ENCODE measurements at places on chromosomes 12 and 14.

GRCh38 chr14:66011855-66012254 lies 474.3 kb upstream of the CCDC196 start:
- DNase-seq = no peak

DNA sequence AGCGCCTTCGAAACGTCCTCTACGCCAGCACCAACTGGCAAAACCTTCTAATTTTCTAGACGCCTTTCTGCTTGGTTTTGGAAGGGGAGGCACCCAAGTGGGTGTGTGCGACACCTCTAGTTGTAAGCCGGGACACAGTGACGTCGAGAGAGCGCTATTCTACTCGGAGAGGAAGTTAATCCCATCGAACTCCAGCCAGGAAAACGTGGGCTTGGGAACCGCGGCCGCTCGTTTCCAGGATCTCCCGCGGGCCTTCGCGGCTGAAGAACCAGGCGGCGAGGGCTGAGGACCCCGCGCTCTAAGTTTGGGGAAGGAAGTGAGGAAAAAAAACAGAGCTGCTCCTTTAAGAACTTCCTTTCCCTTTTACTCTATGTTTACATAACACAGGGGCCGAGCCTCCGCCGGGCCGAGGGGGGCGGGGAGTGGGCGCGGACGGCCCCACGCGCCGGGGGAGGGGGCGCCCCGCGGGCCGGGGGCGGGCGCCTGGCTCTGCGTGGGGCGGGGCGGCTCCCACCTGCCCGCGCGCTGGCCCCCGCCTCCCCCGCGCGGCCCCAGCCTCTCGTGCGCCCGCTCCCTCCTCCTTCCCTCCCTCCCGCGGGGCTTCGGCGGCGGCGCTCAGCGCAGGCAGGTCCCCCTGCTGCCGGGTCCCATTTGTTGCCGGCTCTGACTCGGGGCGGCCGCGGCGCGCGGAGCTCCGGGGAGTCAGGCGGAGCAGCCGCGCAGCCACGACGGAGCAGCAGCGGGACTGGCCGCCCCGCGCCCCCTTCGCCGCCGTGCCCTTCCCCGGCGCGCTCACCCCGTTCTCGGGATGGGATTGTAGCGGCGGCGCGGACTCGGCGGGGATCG lies at the start of gene PELI2:
PELI2 (plus strand) TSS at position 647 of the 846 bp plus-strand sequence. CDS start 250 bp downstream, outside the sequence.
- peak; percentile 80 for DNase-seq

- DNase-seq = peak; percentile 40
Measured at GRCh38 chr14:21070610-21071224, 613 bp downstream of the ARHGEF40 start.

DNA sequence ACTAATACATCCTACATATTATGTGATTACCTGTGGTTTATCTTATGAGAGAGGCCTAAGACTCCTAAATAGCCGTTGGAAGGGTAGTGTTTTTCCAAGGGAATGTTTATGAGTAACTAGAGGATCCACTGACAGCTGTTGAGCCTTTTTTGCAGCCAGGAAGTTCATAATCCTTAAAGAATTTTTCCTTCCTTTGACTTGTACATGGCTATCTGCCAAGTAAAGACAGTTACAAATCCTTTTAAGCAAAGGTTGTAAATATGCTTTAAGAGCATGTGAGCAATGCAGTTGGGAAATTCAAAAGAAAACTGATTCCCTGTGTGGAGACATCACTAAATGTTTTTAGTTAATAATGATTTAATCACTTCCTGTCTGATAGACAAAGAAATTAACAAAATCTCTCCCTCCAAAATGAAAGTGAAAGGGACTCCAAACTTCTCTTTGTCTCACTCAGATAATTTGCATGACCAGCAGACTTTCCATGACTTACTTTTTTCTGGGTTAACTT lies 333.8 kb downstream of the PDZRN4 start:
- DNase-seq = no peak

DNA sequence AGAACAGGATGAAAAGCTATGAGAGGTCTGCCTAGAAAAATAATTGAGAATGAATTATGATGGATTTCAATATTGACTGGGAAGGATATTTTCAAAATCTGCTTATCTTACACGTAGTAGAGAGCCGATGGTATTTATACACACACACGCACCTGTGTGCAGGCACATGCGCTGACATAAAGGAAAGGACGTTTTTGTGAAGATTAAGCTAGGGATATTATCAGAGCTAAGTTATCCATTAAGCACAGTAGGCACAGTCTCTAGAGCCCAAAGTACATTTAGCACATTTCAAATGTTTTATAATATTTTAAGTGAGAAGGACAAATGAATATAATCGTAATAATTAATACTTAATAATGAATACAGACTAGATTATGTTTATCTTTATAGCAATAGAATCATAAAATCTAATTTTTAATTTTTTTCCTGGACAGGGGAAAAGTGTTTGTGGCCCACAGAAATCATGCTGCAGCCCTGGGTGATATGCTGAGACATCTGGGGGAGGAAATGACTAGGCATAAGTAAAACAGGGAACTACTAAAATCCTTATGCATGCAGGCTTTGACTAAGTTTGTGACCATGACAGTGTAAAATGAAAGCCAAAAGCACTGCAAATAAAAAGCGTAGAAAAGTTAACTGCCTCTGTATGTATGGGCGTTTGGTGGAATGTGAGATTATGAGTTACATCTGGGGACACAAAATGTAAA lies 146.1 kb downstream of the KITLG start:
- no peak for DNase-seq

DNA sequence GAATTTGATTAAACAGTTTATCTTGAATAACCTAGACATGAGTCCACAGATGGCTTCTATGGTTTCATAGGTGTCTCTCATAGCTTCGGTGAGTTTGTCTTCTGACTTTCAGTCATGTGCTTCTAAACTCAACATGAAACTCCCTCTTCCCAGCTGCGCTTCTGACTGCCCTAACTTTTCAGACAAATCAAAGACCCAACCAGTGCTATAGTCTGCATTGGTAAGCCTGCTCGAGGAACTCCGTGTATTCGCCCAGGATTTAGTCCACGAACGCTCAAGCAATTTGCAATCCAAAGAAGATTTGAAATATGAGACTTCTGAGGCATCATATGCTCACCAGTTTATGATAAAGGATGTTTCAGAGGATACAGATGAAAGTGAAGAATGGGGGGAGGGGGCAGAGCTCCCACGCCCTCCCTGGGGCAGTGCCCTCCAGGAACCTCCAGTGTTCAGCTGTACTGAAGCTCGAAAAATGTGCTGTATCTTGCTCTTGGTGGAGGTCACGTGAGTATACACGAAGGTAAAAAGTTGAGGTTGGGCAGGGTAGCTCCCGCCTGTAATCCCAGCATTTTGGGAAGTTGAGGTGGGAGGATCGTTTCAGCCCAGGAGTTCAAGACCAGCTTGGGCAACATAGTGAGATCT lies 5.2 kb upstream of the RILPL2 start:
- no peak for DNase-seq

DNA sequence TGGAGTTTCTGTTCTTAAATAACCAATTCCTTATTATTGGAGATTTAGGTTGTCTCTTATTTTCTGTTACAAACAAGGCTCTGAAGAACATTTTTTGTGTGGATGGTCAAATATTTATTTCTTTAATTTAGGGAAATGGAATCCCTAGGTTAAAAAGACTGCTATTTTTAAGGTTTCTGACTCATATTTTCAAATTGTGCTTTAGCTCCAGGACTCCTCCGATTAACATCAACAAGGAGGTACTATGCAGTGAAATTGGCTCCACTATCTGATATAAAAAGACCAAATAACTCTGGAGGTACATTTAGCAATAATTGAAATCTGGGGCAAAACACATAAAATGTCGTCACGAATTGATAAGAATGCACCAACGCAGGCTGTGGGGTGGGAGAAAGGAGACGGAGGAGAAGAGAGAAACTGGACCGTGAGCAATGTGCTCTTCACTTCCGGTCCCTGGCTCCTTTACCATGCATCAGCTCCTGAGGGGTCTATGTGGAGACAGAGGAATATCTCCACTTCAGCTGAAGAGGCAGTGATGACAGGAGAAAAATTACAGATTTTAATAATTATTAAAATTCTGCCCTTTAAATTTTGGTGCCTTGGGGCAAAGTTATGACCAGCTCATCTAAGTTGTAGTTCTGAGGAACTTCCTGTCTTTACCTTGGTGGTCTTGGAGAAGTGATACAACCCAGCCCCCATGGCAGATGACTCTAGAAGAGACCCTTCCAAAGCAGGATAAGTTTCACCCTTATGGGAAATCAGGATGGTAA lies 90.2 kb upstream of the BTG1 start:
- DNase-seq = no peak

- no peak for DNase-seq
Measured at GRCh38 chr12:3137268-3137781, 60.1 kb downstream of the TSPAN9 start.

GRCh38 chr14:56172571-56172971 lies 54.4 kb downstream of the PELI2 start:
- DNase-seq = no peak

DNA sequence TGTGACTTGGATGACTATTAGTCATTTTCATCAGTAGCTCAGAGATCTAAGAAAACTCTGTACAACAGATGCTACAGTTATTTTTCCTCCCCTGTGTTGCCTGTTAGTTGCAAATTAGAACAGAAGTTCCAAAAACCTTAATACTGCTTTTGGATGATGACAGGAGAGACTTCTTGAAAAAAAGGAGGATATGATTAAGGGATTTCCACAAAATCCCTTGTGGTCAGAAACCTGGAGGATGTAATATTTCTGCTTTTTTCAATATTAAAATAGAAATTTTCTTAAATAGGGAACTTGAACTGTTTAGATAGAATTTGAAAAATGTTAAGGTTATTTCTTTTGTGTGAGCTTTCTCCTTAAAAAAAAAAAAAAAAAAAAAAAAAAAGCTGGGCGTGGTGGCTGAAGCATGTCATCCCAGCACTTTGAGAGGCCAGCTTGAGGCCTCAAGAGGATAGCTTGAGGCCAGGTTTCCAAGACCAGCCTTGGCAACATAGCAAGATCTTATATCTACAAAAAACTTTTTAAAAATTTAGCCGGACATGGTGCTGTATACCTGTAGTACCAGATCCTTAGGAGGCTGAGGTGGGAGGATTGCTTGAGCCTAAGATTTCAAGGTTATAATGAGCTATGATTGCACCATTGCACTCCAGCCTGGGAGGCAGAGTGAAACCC lies 14.1 kb downstream of the CMAS start:
- DNase-seq = no peak

GRCh38 chr14:23252420-23253333 lies 14.9 kb downstream of the RNF212B start:
- no peak for DNase-seq

GRCh38 chr14:68244262-68244980 lies 424.8 kb downstream of the RAD51B start:
- no peak for DNase-seq

DNA sequence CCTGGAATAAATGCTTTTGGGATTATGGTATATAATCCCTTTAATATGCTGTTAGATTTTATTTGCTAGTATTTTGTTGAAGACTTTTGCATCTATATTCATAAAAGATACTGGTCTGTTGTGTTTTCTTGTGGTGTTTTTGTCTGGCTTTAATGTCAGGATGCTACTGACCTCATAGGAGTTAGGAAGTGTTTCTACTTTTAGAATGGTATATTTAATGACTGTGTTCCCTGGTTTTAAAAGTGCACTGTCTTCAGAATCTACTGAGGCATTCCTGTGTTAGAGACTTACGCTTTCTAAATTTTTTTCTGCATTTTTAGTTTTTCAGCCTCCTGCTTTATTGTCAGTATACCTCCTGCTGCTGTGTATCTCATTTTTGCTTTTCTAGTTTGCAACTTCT lies 51.6 kb downstream of the ARHGAP5 start:
- DNase-seq = no peak

DNA sequence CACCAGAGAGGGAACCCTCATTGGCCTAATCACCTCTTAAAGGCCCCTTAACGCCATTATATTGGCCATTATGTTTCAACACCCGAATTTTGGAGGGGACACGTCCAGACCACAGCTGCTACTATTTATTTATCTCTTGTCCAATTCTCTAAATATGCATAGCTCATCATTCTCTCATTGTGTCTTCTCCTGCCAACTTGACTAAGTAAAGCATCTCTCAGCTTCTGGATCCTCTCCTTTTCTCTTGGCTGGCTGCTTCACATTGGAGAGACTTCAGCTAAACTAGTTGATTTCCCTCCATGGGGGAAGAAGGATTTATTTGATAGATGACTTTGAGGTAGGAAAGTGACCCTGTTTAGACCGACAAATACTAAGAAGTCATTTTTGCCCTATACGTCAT lies 120.4 kb upstream of the KRR1 start:
- DNase-seq = no peak

- peak; percentile 10 for DNase-seq
Measured at GRCh38 chr14:72451054-72451972, 442.6 kb downstream of the DPF3 start.

DNA sequence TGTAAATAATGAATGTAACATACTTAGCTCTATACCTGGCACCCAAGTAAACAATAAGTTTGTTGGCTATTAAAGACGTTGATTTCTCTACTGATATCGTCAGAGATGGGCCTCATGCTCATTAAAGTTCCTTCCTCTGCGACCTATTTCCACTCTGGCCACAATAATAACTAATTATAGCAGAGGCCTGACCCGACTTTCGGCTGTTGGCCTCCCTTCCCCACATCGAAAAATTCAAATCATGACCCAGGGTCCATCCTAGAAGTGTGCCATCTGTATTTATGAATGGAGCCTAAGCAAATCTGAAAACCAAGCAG lies 321 bp upstream of the USP30 start:
- no peak for DNase-seq

DNA sequence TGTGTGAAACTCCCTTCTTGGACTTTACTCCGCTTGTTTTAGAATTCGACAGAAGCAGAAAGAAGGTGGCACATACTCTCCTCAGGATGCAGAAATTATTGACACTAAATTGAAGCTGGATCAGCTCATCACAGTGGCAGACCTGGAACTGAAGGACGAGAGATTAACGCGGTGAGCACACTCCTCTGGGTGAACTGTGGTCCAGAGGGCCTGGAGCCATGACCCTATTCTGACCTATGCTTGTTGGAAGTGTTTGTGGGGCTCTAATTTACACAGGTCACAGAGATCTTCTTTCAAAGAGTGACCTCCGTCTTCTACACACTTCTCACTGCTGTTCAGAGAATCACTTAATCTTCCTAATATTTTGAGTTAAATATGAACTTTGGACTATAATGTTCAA lies 72.5 kb upstream of the MYF6 start:
- no peak for DNase-seq

GRCh38 chr14:72553161-72553560 lies 340.7 kb downstream of the DPF3 start:
- DNase-seq = no peak
